ENCODE measurements at places on chromosomes 2 and 18.

DNA sequence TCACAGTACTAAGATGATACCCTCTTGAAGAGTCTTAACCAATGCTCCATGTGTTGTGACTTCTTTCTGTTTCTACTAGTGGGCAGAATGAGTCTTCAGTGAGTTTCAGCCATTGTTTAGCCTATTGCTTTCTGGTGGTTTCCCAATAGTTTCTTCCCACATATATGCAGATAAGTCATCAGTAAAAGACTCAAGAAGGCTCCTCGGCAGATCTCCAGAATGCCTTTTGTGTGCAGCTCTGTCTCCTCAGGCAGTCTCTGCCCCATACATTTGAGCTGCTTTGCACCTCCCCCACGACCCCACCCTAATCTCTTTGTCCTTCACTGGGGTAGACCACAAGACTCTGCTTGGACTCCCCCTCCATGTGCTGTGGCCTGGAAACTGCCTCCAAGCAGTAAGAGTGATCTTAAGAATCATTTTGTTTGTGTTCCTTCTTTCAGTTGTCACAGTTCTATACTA lies 71.6 kb upstream of the CHRNA1 start:
- DNase-seq, result no peak

DNA sequence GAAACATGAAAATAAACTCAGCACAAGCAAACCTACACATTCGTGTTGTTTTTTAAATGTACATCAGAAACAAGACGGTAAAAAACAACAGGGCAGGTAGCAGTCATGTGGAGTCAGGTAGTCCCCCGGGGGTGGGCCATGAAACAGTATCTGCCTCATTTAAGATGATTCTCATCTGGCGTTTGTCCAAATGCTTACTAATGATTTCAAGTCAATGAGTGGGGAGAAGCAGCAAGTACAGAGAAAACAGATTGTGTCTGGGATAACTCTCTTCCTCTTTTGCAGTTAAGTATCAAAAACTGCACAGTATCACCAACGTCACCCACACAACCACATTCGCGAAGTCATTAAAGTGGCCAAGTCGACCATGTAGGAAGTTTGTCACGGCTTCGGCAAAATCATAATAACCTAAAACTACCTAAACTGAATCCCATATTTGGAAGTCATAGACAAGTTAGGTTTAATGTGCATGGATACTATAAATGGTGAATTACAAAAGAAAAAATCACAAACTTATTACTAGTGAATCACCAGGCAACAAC lies 1.3 kb downstream of the LAPTM4A start:
- no peak for DNase-seq

DNA sequence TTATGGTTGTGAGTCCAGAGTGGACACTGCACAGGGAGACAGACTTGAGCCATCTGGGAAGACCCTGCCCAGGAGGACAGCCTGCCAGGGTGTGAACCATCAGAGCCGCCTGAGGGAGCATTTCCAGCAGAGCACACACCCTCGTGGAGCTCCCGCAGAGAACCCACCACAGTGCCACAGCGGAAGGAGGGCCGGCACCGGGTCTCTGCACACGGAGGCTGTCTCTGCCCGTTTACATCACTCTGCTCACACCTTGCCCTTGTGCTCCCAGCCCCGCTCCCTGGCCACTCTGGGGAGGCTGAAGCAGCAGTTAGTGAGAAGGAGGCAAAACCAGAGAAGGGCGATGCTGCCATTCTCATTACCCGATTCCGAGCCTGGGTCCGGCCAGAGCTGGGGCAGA lies 161.9 kb downstream of the KLHL29 start:
- DNase-seq, result no peak

GRCh38 chr2:57278451-57278850 lies 768.2 kb upstream of the VRK2 start:
- DNase-seq, result no peak

Measured in stimulated activated CD8-positive, alpha-beta memory T cell treated with anti-CD3 and anti-CD28 coated beads, Interleukin-15, amount 100 ng/mL, for 4 hours (primary cell).